ENCODE measurements at places on chromosomes 16 and 17.

DNA sequence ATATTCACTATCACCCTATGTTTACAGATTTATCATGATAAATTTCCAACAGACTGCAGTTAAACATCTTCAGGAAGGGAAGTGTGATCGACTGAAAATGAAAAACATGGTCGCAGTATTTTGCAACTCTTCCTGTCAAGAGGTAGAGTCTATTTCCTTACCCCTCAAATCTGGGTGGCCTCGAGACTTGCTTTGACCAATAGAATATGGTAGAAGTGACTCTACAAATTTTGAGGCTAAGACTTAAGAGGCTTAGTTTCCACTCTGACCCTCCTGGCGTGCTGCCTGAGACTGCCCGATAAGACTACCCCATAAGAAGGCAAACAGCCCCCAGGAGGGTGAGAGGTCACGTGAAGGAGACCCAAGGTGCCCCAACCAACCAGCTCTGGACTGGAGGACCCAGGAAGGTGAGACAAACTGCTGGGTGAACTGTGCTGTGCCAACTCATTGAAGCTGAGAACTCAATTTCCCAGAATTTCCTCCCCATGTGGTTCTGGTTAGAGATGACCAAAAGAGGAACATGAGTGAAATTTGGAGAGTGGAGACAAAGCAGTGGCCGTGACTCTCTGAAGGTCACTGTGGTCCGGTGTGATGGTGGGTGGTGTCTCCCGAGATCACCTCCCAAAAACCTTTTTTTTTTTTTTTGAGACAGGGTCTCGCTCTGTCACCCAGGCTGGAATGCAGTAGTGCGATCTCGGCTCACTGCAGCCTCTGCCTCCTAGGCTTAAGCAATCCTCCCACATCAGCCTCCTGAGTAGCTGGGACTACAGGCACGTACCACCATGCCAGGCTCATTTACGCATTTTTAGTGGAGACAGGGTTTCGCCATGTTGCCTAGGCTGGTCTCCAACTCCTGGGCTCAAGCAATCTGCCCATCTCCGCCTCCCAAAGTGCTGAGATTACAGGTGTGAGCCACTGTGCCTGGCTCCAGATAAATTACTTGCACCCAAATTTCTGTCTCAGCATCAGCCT is 38.2 kb upstream of the LITAF start:
- no peak for DNase-seq

DNA sequence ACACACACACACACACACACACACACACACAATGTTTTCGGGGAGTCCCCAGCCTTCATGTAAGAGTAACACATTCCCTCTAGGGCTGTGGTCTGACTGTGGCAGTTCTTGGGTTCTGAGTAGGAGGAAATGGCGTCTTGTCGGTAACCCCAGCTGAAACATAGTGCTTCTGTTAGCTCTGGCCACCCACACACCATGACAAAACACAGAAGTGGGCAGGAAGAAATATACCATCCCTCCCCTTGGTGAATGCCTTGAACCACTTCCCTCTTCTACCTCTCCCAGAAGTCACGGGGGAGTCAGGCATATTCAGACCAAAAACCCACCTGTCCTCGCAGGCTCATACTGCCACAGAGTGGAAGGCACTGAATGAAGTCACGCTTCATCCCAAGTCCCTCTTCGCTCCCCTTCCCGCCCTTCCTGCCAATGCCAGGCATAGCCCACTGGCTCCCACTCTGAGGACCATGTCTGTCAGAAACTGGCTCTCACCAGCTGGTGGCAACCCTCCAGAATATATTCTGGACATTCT is 11.5 kb downstream of the SLC35B1 start:
- peak; percentile 56 for DNase-seq

- no peak for DNase-seq
Measured at GRCh38 chr16:57572978-57573728, 30.7 kb downstream of the ADGRG5 start.

DNA sequence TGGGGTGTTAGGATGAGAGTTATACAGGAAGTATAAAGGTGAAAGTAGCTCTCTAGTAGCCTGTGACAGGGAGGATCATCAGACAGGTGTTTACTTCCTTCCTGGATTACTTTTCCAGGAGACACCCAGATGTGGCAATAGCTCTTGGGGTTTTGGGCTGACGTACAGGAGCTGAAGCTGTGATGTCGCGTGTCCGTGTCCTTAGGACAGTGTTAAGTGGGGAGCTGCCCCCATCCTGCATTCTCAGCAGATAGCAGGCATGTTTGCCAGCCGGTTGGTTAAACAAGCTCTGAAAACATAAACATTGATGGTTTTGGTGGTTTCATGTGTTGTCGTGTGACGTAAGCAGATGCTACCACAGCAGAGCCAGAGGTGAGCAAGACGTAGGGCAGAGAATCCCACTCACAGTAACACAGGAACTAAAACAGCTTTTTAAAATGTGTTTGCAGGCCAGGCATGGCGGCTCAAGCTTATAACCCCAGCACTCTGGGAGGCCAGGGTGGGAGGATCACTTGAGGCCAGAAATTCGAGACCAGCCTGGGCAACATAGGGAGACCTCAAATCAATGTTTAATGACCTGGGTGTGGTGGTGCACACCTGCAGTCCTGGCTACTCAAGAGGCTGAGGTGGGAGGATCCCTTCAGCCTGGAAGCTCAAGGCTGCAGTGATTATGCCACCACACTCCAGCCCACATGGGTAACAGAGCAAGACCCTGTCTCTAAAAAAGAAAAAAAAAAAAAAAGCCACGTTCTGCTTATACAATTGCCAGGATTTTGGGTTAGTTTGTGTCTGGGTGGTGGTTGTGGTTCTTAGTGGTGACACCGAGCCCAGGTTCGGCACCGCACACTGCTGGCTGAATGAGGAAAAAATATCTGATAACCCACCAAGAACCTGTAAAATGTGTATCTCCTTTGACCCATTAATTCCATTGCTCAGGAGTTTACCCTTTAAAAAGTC is 18.2 kb upstream of the IL17C start:
- peak; percentile 29 for DNase-seq

GRCh38 chr16:69942099-69942491 is 9.0 kb upstream of the CLEC18A start:
- no peak for DNase-seq

GRCh38 chr16:50193594-50193993 is 40.5 kb downstream of the TENT4B start:
- no peak for DNase-seq

DNA sequence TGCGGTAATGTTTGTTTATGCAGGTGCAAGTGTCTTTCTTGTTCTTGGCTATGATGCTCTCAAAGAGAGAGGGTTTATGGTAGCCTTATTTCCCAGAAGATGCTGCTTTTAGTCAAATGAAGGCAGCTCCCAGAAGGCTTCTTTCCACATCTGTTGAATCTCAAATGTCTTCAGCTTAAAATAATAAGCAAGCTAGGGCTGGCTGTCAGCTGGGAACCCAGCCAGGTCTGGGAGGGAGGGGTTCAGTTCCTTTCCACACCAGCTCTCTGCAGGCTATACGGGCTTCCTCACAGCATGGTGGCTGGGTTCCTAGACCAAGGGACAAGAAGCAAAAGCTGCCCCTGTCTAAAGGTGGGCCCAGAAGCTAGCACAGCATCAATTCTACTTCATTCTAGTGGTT is 47.4 kb upstream of the ATF7IP2 start:
- no peak for DNase-seq

- no peak for DNase-seq
Measured at GRCh38 chr16:68700120-68700519, 37.0 kb upstream of the CDH1 start.

DNA sequence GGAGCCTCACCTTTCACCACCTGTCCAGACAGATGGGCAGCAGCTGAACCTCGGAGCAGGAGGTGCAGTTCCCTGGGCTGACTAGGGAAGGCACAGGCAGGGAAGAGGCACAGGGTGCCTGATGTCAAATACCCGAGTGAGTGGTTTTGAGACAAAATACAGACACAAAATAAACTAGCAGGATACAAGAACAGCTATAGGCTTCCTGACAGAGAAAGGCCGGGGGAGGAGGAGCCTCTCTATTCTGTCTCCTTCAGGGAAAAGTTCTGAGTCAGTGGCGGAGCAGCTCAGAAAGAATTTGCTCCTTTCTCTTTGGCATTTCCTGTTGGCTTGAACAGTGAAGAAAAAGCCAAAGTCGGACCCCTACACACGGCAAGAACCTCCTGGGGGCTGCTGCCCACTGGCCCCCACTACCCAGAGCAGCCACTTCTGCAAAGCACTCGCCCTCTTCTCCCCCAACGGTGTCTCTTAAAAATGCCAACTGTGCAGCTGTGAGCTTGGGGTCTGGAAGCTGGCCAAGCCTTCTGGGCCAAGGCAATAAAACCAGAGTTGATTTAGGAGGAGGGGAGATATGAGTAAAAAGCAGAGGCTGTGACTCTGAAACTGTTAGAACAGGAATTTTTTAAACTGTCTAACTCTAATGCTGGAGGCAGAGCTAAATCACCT is 14.4 kb upstream of the FAAP100 start:
- no peak for DNase-seq

- no peak for DNase-seq
Measured at GRCh38 chr17:17978481-17979424, 6.1 kb downstream of the DRC3 start.

- DNase-seq, result no peak
Measured at GRCh38 chr17:69588827-69589239, 174.3 kb downstream of the MAP2K6 start.

DNA sequence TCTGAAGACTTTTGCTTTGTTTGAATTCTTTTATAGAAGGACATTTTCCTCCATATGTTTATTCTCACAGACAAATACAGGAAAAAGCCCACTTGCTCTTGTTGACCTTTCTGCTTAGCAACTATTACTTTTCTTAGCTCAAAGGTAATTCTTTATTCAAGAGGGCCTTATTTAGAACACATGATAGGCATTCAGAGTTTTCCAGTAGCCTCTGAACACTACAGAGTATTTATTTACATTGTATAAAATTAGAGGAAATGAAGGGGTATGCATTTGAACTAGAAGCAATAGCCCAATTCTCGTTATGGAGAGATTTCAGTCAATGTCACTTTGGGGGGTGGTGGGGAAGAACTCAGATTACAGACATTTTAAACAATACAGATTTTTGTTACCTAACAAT is 581.7 kb downstream of the KCNJ2 start:
- DNase-seq, result no peak

DNA sequence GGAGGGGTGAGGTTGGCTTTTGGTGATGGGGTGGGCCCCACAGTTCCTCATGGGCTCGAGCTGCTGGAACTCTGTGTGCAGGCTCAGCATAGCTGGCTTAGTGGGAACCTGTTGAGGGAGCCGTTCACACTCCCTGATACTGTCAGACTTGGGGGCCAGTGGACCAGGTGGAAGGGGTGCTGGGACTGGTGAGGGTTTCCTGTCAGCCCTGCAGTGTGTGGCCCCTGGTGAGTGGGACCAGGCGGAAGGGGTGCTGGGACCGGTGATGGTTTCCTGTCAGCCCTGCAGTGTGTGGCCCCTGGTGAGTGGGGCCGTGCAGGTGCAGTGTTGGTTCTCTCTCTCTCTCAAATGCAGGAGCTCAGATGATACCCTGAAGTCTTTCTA is 45.1 kb upstream of the ZNF750 start:
- DNase-seq, result no peak

DNA sequence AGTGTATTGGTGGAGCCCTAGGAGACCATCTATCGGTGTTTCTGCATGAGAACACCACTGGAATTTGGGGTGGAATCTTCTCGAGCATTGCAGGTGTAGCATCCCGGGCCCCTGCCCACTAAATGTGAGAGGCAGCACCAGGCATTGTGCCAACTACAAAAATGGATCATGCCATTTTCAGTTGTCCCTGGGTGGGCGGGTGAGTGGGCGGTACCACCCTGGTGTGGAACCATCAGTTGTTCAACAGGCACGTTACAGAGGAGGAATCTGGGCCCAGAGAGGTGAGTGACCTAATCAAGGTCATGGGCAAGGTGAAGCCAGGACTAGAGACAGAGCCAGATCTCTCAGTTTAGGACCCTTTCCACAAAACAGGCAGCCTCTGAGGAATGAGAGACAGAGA is 8.8 kb downstream of the PIPOX start:
- no peak for DNase-seq

DNA sequence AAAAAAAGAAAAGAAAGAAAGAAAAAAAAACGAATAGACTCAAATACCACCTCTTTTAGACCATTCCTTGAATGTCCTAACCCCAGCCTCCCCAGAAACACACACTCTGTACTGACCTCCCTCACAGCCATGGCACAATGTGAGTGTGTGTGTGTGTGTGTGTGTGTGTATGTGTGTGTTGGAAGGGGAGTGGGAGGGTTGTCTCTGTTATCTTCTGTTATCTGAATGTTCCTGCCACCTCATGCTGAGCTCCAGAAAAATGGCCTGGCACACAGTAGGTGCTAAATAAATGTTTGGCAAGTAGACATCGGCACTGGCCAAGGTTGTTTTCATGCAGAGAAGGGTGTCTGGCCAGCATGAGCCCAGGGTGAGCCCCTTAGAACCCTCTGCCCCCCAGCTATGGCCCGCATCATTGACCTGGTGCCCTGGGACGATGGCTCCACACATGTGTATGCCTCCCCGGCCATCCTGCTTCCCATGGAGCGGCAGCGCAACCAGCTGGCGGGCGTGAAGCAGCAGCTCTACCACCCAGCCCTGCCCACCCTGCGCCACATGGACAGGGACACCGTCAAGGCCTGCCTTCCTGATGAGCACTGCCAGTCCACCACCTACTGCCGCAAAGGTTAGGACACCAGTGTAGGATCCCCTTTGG is 6.6 kb upstream of the CNGB1 start:
- DNase-seq, result no peak

- no peak for DNase-seq
Measured at GRCh38 chr17:57722704-57723043, 22.4 kb downstream of the CCDC182 start.

DNA sequence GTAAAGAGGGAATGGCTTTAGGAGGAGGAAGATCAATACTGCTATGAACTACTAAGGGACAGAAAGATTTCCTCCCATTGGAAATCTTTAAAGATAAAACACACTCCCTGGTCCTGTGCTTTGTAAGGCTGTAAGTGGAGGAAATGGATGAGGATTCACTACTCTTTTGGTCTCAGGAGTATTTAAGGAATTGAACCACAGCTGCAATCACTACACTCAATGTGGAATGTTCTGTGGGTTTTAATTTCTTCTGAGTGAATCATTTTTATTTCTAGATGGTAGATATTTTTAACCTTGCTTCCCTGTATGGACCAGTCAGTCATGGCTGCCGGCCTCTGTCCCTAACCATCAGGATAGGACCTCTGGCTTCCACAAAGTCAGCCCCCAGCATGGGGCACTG is 65.6 kb downstream of the SDR42E1 start:
- no peak for DNase-seq

GRCh38 chr16:53773150-53773846 is 69.3 kb downstream of the FTO start:
- no peak for DNase-seq

- DNase-seq, result no peak
Measured at GRCh38 chr16:79542237-79542774, 58.2 kb downstream of the MAF start.
